ENCODE measurements at places on chromosomes 2 and 18. TPM values are rescaled to one million over a fixed set of nuclear protein-coding genes. Genes with fewer than 3 reads are reported as not detected.

TXNDC2 gene
- 0.11 TPM for polyA plus RNA-seq

ELOA2 gene
- not detected for polyA plus RNA-seq

ANKRD30BL gene
- 0.05 TPM for polyA plus RNA-seq

GRCh38 chr2:54503828-54504227 lies 47.7 kb downstream of the SPTBN1 start:
- no peak for DNase-seq

DNA sequence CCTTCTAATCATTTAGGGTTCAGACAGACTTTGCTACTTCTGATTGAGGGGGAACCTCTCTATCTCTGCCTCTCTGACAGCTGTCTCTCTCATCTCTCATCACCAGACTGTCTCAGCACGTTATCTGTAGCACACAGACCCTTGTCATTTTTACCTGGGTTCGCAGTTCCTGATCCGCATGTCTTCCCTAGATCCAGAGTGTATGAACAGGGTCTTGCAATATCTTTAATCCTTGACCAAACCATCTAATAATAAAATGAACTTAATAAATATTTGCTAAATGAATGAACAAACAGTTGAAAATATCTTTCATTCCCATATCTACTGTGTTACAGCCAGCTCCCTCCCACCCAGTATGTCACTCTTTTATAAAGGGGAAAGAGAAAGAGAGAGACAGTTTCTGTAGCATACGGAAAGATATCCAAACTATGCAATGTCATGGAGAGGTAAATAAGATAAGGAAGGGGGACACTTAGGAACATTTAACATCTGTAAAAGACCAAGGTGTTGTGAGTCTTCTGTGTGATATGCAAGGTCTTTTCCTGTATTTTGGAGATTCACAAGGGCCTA lies 507.6 kb downstream of the SUCLG1 start:
- DNase-seq: no peak

DNA sequence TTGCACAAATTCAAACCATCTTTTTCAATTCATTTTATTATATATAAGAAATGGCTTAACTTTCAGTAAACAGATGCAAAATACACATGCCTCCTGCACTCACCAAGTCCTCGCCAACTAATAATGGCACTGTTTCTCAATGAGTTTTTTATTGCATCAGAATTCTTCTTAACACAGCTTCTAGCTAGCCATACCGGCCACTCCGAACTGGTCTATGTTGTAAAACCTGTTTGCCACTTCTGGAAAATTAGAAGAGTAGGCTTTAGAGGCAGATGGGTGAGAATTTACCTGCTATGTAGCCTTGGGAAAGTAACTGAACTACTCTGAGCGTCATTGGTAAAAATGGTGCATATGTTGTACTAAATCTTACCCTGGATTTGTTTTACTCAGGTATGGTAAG lies 100.6 kb upstream of the LHCGR start:
- DNase-seq: no peak

- DNase-seq: no peak
These were observed 629 bp downstream of the PRELID3A start for GRCh38 chr18:12408247-12408869.

DNA sequence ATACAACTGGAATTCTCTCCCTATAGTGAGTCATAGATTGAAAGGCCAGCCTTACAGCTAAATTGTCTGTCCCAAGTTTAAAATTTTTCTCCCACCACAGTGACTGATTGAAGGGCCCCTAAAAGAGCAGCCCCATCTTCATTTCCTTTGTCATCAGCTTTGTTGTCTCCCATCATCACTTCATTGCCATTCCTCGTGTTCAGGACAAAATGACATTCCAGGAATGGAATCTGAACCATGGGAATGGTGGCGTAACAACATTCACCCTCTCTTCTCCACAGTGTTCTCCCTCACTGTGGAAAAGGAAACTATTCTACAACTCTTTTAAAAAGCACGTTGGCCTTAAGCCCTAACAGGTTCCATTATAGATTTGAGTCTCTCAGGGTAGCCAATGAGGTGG lies 52.1 kb downstream of the PSTPIP2 start:
- no peak for DNase-seq

- no peak for DNase-seq
These were observed 68.6 kb upstream of the PELI1 start for GRCh38 chr2:64212801-64213321.

GRCh38 chr2:8679567-8679826 lies 2.4 kb upstream of the ID2 start:
- DNase-seq: no peak

GRCh38 chr2:235286622-235287374 lies 207.0 kb upstream of the AGAP1 start:
- DNase-seq: no peak

DNA sequence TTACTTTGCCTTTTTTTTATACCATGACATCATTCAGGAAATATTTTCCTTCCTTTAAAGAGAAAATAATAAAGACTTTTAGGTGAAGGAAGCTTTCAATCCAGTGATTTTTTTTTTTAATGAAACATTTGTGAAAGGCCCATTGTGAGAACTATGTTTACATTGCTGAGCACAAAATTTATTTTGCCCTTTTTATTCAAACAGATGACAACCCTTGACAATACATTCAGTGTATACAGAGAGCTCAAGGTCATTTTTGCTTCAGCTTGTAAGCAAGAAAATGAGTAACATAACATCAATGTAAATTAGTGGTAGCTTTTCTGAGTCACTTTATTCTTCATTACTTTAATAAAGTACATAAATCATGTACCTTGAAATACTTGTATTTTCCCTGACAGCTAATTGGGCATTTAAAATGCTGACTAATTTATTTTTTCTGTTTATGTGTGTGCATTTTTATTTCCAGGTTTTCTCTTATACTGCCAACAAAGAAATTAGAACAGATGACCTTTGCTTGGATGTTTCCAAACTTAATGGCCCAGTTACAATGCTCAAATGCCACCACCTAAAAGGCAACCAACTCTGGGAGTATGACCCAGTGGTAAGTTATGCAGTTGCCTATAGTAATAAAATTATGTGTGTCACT lies 121.6 kb downstream of the GALNT1 start:
- DNase-seq: no peak

DNA sequence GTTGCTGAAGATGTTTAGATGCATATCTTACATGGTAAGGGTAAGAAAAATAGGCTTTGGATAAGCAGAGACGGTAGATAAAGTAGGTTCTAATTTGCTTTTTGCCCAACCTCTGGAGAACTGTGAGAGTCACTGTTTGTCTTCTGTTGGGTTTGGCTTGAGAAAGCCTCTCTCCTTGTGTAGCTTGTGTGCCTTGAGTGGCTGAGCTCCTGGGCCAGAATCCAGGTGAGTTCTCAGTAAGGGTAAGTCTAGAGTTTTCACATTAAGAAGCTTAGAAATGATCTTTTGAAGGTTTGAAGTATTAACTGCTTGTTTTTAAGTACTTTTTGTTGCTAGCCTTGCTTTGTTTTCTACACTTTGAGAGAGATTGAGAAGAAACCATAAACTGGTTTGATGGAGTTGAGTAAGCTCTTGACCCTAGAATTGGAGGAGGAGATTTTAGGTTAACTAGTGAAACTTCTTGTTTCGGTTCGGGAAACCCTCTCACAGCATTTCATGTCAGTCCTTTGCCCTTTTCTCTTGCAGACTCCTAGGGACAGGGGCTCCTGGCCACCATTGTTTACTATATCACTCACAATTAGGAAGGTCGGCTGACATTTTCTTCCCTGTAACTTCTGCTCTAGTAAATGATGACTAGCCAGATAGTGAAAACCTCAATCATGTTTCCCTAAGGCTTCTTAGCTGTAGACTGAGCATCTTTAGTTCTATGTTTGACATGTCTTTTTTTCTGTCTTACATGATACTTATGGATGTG lies 26.0 kb downstream of the MAP4K4 start:
- no peak for DNase-seq

GRCh38 chr2:224523626-224524577 lies 61.3 kb downstream of the CUL3 start:
- DNase-seq: no peak

DNA sequence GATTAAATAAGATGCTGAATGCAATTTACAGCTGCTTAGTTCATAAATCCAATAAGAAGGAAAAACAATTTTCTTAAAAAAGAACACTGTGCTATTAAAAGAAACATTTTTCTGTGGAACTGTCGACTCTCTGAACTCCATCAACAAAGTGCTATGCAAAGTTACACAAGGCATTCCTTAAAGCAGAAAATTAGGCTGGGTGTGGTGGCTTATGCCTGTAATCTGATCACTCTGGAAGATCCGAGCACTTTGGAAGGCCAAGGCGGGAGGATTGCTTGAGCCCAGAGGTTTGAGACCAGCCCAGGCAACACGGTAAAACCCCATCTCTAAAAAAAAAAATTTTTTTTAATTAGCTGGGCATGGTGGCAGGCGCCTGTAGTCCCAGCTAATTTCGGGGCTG lies 13.0 kb downstream of the MCM6 start:
- DNase-seq: no peak

DNA sequence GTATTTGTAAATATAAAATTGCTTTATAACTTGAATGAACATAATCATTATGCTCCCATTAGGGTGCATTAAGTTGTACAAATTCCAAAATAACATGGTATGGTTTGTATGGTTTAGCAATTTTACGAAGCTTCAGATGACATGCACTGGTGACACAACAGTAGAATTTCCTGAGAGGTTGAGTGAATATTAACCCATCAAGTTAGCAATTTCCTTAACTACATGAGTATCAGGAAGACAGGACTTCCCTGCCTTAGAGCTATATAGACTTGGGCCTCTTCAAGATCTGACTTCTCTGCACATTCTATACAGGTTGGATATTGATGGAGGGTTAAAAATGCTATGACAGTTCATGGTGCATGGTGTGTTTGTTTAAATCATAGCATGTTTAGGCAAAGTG lies 60.2 kb downstream of the ZC3H6 start:
- no peak for DNase-seq

DNA sequence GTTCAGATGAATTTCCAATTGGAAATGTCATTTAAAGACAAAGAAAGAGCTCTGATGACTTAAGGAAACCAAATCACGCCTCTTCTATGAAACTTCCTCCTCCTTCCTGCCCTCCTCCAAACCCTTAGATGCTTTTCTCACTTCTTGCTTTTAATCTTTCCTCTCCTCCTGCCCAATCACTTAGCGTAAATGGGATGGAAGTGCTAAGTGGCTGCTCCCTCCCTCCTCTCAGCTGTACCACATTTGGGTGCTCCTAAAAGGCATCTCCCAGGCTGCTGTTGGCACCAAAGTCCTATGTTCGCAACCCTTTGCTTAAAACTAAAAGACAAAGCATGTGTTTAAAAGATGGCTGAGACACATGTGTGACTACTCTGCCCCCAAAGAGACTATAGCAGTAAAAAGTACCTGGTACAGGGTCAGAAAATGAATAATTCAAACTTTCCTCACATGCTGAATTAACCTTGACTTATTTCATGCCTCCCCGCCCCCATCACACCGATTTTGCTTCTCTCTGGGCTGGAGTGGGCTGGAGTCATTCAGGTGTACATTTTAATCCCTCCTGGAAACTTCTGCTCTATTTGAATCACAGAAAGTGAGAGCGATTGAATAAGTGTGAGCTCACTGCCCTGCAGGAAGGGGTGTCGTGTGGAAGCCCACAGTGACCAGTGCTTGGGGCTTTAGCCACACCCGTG lies 59.2 kb upstream of the KLF7 start:
- no peak for DNase-seq

DNA sequence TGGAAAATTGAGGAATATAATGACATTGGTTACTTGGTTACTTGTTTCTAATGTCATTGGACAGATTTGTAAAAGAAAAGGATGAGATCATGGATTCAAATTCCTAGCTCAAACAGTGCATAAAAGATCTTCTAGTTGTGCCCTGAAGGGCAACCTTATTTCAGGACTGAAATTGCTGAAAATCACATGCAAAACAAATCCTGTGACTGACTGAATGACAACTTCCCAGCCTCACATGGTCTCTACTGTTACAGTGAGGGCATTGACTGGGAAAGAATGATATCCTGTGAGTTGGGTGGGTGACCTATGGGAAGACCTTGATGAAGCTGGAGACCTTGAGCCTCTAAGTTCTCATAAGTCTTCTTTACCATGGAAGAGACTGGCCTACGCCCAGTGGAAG lies 90.4 kb upstream of the HAAO start:
- DNase-seq: no peak

- no peak for DNase-seq
These were observed 28.7 kb downstream of the SRSF7 start for GRCh38 chr2:38722271-38723061.

DNA sequence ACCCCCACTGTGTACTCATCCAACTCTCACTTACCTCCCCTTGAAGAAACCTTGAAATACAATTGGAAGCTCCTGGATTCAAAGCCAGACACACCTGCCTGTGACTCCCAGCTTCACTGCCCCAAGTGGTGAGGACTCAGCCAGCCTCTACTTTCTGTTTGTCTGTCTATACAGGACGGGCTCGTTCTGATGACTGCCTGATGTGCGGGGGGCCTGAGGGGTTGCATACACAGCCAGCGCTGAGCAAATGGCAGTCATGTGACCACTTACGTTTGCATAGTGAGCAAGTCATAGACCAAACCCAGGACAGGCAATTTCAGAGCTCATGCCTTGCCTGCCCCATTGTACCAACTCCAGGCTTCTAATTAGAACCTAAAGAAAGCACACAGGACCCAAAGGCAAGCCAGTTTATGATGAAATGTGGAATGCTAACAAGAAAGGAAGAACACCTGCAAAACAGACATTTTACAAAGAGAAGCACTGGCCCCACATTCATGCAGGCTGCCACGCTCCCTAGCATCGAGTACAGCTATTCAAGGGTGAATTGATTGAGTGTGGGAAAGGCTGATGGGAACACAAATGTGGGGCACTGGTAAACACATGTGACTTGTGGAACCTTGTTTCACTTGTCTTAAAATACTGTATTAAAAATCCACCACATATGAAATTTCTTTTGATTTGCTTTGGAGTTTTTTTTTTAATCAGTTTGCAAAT lies 137.8 kb downstream of the LNPK start:
- no peak for DNase-seq

DNA sequence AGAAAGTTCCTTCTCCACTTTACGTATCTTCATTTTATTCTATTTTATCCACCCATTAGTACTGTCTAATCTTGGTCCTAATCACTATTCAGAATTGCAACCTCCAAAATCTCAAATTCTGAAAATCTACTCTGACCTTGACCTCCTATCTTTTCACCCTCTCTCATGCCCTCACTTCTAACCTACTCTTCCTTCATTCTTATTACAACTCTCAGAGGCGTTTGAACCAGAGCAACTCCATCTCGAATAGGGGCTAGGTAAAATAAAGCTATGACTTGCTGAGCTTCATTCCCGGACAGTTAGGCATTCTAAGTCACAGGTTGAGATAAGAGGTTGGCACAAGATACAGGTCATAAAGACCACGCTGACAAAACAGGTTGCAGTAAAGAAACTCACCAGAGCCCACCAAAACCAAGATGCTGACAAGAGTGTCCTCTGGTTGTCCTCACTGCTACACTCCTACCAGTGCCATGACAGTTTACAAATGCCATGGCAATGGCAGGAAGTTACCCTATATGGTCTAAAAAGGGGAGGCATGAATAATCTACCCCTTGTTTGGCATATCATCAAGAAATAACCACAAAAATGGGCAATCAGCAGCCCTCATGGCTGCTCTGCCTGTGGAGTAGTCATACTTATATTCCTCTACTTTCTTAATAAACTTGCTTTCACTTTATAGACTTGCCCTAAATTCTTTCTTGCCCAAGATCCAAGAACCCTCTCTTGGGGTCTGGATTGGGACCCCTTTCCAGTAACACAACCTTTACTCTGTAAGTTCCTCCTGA lies 11.4 kb downstream of the CCDC88A start:
- DNase-seq: no peak
